ENCODE measurements at places on chromosomes 16 and 17.

DNA sequence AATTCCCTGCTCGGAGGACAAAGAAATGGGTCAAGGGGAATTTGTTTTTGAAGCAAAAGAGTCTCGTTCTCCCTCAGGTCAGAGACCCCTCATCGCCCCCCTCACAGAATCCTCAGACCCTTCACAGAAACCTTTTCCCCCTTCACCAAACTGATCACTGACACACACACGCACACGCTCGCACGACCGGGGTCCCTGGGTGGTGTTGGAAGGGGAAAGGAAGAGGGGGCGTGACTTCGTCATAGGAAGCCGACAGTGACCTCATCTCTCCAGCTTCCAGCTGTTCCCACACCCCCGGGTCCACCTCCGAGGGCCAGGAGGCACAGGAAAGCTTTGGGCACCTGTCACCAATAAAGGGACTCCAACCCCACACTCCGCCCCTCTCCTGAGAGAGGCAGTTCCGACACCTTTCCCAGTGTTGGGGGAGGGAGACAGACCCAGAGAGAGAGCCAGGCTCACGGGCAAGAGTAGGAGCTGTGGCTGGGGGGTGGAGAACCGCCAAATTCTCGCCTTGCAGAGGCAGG, 1.2 kb downstream of the ASGR1 start:
- no peak for DNase-seq

- no peak for DNase-seq
These were observed 40.6 kb downstream of the MPRIP start for GRCh38 chr17:17082878-17083277.

DNA sequence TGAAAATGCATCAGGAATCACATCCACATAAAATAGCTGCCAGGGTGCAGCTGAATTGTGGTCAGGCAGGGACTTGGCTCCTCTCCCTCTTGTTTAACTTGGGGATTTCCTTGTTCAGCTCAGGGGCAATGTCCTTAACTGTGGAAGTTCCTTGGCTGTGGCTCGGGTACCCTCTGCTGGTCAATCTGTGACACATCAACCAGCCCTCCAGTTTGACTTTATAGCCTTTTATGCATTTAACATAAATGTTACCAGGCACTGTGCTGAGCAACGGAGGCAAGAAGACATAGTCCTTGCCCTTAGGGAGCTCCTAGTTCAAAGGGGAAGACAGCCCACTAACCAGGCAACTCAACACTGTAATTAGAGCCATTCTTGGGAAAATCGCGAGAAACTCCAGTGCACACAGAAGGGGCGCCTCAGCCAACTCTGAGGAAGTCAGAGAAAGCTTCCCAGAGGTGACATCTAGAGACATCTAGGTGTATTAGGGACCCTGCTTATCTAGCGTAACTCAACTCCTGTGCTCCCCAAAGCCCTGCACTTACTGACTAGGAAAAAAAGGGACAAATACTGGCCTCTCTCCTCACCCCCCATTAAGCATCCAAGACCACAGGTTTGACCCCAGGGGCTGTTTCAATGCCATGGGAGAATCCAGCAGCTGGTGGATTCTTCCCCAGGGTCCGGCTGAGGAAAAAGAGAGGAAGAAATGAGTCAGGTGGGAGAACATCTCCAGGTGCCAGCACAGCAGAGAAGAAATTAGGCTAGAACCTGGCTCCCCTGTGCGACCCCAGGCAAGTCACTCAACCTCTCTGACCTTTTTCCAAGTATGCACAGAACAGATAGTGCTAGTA, 17.3 kb upstream of the EEF2K start:
- DNase-seq = no peak

- DNase-seq = no peak
These were observed 11.0 kb upstream of the SEC14L1 start for GRCh38 chr17:77129568-77130301.

GRCh38 chr17:65956814-65957213, 235.1 kb downstream of the CEP112 start:
- no peak for DNase-seq

DNA sequence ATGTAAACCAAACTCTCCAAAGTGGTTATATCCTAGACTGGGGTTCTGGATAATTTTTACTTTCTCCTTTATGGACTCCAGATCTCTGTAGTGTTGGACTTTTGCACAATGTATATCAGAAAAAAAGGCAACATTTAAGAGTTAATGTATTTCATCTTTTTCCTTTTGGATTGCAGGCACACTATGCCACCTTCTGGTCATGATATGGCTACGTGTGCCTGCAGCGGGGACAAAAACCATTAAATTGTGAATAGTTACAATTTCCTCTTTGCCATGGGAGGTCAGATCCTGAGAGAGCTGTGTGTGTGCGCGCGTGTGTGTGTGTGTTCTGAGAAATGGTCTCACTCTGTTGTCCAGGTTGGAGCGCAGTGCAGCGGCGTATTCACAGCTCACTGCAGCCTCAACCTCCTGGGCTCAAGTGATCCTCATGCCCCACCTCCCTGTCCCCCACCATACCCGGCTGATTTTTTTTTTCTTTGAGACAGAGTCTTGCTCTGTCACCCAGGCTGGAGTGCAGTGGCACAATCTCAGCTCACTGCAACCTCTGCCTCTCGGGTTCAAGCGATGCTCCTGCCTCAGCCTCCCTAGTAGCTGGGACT, 4.3 kb upstream of the SGF29 start:
- no peak for DNase-seq

Measured in NCI-H1436 treated with DMSO at 0.1 percent for 48 hours (cell line).